ENCODE measurements at places on chromosomes 3 and 15.

GRCh38 chr15:82647045-82647834, at the start of gene CPEB1:
Gene CPEB1, minus strand, starts transcription at chr15:82647363. Its CDS starts 18,904 bp downstream, at chr15:82628459.
- DNase-seq, result no peak

- no peak for DNase-seq
These were observed 19.6 kb upstream of the CSPG4 start for GRCh38 chr15:75732177-75732808.

GRCh38 chr3:147298511-147298982, 107.8 kb downstream of the ZIC4 start:
- no peak for DNase-seq

- no peak for DNase-seq
These were observed 8.2 kb upstream of the MAP4 start for GRCh38 chr3:48024401-48024800.

DNA sequence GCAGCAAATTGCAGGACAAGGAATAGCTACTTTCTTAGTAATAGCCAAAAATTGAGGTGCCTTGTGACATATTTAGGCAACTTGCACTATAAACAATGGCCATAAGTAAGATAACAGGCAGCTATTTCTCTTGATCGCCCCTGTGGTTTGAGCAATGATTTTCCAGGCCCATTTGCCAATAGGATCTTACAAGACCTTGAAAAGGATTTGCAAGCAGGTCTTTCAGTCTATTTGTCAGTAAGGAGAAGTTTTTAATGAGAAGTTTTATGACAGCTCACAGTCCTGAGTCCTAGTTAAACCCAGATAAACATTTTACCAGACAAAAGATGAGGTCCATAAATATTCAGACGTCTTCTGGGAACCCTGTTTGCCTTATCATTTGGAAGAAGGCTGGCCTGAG, 645.5 kb downstream of the RBMS3 start:
- DNase-seq, result no peak

GRCh38 chr3:128560768-128561167, 67.8 kb upstream of the GATA2 start:
- DNase-seq, result no peak

DNA sequence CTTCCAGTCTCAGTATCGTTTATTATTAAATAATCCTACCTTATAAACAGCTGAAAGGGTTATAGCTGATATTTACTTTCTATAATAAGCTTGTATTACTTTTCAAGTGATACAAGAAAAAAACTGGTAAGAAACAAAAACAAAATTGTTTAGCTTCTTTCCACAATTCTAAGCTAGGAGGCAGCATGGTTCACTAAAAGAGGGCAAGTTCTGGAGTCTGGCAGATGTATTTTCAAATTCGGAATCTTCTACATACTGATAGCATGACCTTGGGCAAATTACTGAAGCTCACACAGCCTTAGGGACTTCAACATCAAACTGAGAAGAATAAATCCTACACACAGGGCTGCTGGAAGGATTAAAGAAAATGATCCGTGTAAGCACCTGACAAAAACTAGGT, 15.4 kb downstream of the C15orf62 start:
- DNase-seq, result no peak

Data from NCI-H1417 treated with DMSO at 0.1 percent for 48 hours (cell line).